HS-27A (cell line): ENCODE measurements at places on chromosomes 5 and 9.
A peak's percentile ranks its signal among the peaks of the same experiment; 100 is the strongest.

DNA sequence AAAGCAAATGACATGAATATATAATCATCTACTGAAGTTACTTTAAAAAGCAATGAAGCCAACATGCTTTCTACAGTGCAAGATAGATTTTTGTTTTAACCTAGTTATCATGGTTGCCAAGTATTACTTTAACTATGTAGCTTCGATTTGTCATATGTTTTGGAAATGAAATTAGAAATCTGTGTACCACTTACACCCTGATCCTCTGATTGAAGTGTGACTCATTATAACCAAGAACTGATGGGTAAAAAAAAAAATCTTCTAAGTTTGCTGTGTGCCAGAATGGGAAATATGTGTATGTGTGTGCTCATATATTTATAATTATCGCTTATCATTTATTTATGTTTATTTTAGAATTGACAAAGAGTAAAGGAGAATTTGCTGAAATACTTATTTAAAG is 9.1 kb upstream of the CDC42SE2 start:
- no peak for DNase-seq

DNA sequence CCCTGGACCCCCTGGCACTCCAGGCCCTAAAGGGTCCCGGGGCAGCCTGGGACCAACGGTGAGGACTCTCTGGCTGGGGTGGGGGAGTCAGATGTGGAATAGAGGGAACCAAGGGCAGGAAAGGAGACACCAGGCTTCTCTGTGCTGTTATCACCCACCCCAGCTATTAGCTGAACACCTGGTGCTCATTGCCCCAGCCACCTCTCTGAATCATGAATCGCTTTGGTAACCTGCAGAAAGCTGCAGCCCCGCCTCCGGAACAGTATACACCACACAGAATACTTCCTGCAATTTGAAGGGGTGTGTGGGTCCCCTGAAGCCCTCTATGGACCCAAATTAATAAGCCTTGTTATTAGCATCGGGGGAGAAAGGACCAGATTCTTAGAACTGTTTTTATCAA is 40.4 kb upstream of the ORM1 start:
- no peak for DNase-seq

DNA sequence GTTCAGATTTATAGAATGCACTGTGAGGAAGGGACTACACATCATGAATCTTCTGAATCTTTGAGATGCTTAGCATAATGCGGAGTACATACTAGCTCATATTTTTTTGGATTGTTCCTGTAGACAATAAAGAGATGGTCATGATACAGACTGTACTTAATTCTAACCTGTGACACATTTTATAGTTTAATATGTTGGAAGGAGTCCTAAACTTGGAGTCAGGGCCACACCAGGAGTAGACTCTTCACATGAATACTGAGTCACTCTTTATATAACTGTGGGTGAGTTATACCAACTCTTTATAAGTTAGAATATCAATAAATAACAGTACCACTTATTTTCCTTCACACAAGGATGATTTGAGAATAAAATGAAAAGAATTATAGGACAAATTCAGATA is 16.9 kb downstream of the C9orf85 start:
- DNase-seq: no peak

GRCh38 chr9:134793288-134794188 is 87.1 kb upstream of the FCN2 start:
- no peak for DNase-seq

DNA sequence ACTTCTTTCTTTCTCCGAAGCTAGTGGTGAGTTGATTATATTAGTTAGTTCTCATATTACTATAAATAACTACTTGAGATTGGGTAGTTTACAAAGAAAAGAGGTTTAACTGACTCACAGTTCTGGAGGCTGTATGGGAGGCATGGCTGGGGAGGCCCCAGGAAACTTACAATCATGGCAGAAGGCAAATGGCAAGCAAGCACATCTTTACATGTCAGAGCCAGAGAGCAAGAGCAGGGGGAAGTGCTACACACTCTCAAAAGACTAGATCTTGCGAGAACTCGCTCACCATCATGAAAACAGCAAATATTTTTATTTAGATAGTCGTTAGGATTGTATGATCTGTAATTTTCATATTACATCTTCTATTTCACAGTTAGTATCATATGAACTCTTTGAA is 711.2 kb downstream of the PTPRD start:
- no peak for DNase-seq

GRCh38 chr9:19828576-19829109 is 39.8 kb upstream of the SLC24A2 start:
- no peak for DNase-seq

DNA sequence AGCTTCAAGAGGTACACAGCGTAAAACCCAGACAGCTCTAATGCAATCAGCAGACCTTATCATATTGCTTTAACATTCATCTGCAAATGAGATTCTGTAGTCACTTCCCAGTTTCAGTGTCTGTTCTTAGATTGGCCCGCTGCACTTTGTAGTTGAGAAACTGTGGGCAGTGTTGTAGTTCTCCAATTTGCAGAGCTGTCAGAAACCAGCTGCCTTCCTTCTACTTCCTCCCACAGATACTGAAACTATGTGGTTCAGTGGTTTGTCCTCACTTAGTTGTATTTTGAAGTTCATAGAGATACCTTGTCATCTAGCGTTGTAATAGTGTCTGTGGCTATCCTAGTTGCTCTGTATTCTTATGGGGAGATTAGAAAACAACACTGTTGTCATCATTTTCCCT is 39.6 kb upstream of the TRIM36 start:
- no peak for DNase-seq

DNA sequence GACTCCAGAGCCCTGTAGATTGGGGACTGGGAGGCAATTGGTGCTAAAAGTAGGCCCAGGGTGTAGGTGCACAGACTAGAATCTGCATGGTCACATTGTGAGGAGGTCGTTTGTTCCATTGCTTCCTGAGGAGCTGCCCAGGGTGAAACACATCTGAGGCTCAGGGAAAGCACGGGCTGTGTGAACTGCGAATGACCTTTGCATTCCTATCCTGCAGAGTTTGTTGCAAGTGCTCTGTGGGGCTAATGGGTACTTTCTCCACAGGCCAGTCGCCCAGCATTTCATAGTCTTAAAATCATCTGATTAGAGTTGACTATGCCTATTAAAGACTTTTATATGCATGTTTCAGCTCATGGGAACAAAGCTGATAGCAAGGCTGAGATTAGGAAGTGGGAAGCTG is 14.4 kb upstream of the SLC46A2 start:
- DNase-seq: no peak

- DNase-seq: no peak
Observed at GRCh38 chr9:114775981-114776380, 29.9 kb downstream of the TNFSF15 start.

DNA sequence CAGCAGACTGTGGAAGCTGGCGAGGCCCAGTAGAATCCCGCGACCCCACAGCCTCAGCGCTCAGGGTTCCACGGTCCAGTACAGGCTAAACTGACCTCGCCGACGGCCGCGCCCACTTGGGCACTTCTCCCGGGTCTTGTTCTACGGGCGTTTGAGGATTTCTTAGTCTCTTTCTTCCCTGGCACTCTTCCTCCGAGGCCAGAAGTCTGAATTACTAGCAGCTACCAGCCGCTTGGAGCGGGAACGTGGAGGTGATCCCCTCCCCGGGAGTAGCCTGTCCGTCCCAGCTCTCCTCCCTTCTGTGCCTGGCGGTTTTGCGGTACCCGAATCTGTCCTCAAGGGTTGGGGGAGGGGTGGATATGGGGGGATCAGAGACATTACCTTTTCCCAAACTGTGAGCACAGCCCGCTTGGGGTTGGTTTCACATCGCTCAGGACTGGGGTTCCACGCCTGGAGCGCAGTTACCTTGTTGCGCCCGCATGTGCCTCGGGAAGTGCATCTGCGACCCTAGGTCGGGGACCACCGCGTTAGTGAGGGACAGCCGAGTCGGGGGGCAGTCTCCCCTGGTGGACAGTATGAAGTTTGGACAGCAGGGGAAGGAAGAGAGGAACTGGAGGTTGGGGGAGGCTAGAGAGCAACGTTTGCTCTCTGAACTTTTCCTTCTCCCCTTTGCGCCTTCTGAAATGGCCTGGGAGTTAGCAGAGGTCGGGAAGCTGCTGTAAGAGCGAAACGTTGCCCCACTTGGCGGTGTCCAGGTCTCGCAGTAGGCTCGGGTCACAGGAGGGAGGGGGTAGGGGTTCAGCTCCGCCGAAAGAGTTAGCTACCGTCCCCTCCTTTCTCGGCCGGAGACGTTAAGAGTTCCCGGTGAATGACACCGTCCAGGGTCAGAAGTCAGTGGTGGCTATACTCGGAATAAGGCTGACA is 190.8 kb downstream of the MEF2C start:
- DNase-seq: no peak

GRCh38 chr5:151293624-151294023 is 9.9 kb downstream of the SLC36A3 start:
- DNase-seq: no peak

- DNase-seq: no peak
Observed at GRCh38 chr5:137407090-137407489, 92.0 kb downstream of the SPOCK1 start.

- no peak for DNase-seq
Observed at GRCh38 chr9:74691058-74691457, 193.9 kb downstream of the RORB start.

DNA sequence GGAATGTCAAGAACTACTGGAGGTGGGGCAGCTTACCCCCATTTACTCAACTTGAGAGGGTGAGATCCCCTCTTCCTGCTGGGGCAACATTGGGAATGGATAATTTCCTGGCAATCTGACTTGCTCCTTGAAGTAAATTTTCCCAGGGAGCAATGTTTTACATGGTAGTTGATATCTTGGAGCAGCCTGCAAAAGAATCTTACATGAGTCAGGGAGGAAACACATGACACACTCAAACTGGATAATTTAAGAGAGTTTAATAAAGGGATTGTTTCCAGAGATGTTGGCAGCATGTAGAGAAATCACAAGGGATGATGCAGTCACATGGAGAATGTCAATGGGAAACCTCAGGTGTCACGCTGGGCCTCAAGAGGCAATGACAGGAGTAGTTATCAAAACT is 212.5 kb downstream of the GAS1 start:
- no peak for DNase-seq

DNA sequence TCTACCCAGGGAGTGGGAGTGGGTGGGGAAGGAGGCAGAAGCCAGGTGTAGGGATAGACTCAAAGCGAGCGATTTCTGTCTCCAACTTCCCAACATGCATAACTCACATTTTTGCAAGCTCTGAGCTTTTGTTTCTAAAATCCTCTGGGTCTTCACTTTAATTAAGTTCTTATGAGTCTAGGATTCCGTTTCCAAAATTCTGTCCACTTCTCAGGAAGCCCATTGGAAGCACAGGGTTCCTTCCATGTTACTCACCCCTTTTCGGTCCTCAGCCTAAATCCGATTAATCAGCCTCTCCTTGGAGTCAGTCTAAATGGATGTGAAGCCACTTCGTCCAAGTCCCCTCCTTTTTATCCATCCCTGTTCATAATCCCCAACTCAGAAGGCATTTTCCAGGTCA is 1.4 kb downstream of the GPX3 start:
- no peak for DNase-seq

DNA sequence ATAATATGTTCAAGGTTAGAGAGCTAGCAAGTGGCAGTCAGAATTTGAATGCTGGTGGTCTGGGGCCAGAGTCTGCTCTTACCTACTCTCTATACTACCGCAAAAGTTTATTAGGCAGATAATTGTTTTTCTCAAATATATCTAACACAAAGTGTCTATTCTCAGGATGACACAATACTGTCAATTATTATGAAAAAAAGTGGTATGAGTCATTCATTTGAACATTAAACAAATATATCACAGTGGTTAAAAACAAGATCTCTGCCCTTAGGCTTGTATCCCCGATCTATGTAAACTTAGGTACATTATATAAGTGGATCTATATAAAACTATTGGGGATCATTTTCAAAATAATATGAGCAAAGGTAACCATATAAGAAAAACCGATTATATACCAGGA is 354.9 kb downstream of the CETN3 start:
- DNase-seq: no peak

GRCh38 chr5:88656221-88656950 is 226.6 kb downstream of the MEF2C start:
- no peak for DNase-seq

GRCh38 chr9:33024126-33024965 is 727 bp upstream of the DNAJA1 start:
- no peak for DNase-seq

GRCh38 chr5:176389135-176390123 is 878 bp downstream of the HIGD2A start:
- no peak for DNase-seq

GRCh38 chr9:77384406-77384805 is 207.1 kb downstream of the VPS13A start:
- DNase-seq: peak; percentile 51

- DNase-seq: no peak
Observed at GRCh38 chr5:147968855-147969254, 62.5 kb upstream of the C5orf46 start.

DNA sequence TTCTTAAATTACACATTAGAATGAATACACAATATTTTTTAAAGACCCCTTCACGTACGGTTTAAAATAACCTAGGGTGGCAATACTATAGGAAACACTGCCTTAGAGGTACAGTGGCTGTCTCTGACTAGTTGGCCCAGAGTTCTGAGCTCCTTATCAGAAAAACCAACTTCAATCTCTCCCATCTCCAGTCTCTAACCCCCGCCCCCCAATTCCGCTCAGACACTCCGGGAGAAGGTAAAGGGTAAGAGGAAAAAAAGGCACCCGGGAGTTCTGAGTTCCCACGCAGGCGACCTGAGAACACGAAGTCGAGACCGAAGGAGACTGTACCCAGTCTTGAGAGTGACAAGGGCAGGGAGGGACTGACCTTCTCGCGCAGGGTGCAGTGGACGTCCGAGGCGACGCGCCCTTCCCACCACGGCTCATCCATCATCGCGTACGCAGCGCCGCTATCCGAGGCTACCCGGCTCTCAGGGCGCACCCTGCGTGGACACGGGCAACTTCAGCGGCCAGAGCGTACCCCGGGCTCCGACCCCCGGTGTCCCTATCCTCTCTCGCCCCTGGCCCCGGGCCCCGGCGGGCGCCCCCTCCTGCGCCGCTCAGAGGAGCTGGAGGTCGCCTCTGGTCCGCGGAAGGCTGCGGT is 752 bp downstream of the CCNJL start:
- no peak for DNase-seq

DNA sequence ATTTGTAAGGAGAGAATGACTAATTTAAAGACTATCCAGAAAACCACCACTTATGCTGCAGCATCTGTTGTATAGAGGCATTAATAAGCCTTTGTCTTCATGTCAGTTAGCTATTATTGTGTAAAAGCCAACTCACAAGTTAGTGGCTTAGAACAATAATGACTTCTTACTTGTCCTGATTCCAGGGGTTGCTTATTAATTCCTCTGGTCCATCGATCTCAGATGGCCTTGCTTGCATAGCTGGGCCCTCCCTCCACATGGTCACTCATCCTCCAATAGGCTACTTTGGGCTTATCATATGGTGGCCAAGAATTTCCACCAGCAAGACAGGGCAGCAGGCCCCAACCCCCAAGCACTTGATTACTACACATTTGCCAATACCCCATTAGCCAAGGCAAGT is 44.5 kb upstream of the STK32A start:
- no peak for DNase-seq

GRCh38 chr5:60577116-60577515 is 122.8 kb downstream of the DEPDC1B start:
- DNase-seq: no peak

- no peak for DNase-seq
Observed at GRCh38 chr5:132681983-132682382, 8.2 kb downstream of the IL4 start.

GRCh38 chr5:73780302-73781080 is 154.5 kb downstream of the ARHGEF28 start:
- no peak for DNase-seq
